ENCODE measurements at places on chromosomes 16 and 17. TPM values are rescaled to one million over a fixed set of nuclear protein-coding genes. Genes with fewer than 3 reads are reported as not detected.

The SLC13A5 gene
- not detected for total RNA-seq

The RASD1 gene
- total RNA-seq, result 0.79 TPM

The TBC1D3G gene
- total RNA-seq, result not detected

The KRTAP3-1 gene
- total RNA-seq, result not detected

The TMEM100 gene
- 2.8 TPM for total RNA-seq

The GPR179 gene
- total RNA-seq, result not detected
